ENCODE measurements at places on chromosomes 1 and 21.

GRCh38 chr21:45917241-45917640, 64.3 kb upstream of the COL6A1 start:
- no peak for DNase-seq

DNA sequence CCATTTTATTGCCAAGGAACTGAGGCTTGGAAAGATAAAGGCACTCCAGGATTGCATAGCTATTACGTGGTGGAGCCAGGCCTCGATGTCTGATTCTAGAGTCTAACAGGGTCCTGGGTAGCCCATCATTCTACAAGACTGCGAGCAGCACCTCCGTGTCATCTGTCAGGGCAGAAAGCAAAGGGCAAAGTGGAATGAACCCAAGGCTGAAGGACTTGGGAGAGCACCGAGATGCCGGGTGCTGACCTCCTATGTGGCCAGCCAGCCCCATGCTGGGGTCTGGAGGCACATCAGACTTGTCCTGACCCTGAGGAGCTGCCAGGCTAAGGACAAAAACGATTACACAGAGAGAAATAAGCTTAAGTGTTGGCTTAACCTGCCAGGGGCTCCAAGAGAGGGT, 62.3 kb downstream of the MRPL37 start:
- DNase-seq: no peak

DNA sequence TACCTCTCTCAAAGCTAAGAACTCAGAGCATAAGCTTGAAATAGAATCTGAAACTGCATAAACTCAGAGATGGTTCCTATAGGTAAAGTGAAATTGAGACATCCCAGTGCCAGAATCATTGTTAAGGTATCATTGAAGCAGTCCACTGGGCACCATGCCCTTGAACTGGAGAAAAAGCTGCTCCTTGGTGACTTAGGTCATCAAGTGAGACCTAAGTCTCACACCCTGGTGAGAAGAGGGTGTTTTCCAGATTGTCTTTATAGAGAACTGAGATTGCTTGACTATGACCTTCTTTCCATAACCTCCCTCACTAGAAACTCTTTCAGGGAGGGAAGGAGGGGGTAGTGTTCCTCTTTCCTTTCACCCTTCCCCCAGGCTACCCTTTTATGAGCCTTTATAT, 9.4 kb upstream of the ATP6V1G3 start:
- DNase-seq: no peak

DNA sequence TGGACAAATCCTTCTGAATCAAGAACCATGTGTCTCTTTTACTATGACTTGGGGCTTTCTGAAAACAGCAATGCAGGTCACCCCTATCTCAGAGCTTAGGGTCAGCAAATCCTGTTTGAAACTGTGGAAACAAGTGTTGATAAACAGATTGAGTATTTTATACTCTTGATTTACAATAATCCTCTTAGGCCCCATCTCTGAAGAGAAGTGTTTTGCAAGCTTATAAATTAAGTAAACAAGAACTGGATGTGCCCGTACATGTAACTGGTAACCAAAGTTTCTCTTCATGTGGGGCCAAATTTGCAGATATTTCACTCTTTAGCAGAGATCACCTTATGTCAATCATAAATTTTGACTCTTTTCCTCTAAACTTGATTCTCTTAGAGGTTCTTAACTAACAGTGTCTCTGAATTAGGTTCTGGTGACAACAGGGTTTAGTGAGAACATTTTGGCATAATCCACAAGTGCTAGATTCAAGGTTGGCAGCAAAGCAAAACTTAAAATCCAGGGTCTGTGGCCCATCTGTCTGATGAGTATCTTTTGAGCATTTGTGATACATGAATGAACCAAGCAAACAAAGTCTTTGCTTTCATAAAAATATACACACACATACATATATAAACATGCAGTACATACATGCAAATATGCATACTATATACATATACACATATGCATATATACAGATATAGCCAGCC, 183.0 kb upstream of the HOOK1 start:
- no peak for DNase-seq

- DNase-seq: no peak
Observed at GRCh38 chr1:76256289-76257223, 182.0 kb downstream of the ST6GALNAC3 start.

GRCh38 chr1:154935749-154936554, 567 bp downstream of the PMVK start:
- DNase-seq: no peak

- DNase-seq: no peak
Observed at GRCh38 chr1:176225911-176226310, 18.8 kb upstream of the COP1 start.

- DNase-seq: no peak
Observed at GRCh38 chr1:41417746-41418145, 56.5 kb downstream of the FOXO6 start.

GRCh38 chr1:232283864-232284263, 346.1 kb downstream of the SIPA1L2 start:
- DNase-seq: no peak

DNA sequence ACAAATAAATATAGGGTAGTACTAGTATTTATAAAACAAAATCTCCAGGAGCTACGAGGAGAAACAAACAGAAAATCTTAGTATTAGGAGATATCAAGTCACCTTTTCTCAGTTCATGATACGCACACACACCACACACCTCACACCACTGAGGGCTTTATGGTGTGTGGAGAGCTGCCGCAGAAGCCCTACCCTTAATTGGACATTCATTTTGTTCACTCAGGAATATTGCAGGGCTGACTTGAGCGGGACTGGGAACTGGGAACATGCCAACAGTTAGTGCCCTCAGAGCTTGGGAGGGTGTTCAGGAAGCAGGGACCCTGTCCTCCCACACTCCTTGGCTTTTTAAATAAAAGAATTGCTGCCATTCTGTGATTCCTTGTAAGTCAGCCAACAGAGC, 386.8 kb downstream of the RYR2 start:
- DNase-seq: no peak

GRCh38 chr1:157363660-157364140, 188.6 kb downstream of the FCRL5 start:
- DNase-seq: peak; percentile 16

DNA sequence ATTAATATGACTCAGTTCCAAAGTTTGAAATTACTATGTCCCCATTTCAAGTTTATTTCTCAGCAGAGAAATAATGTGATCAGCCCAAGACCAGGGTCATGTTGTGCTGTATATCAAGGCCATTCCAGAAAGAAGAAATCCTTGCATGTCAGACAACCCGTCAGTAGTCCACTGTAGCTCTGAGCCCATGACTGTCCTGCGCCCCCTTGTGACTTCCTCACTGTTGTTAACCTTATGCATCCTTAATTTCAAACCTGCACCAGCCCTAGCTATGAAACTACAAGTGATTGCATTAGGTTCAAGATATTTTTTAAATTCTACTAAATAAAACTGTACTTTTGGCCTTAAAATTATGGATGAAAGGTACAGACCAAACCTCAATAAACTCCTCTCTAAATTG, 133.0 kb downstream of the LRRC7 start:
- DNase-seq: no peak

DNA sequence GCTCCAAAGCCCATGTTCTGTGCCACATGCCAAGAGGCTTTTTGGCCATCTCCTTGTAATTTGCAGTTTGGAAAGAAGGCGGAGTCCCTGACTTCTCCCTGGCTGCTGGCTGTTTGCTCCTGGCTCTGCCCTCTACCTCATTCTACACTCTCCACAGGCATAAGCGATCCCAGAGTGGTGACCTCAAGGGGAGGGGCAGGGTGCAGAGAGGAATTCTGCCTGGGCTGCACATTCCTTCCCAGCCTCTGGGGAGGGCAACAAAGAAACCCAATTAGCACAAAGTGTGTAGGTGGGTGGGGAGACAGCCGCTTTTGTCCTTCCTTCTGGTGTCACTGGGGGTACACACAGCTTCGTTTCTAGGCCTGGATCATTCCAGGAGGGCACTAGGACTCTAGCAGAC, 95.3 kb downstream of the HIVEP3 start:
- peak; percentile 76 for DNase-seq

GRCh38 chr1:211761400-211761799, 69.2 kb downstream of the LPGAT1 start:
- no peak for DNase-seq

GRCh38 chr1:61337441-61337951, 255.1 kb downstream of the NFIA start:
- peak; percentile 57 for DNase-seq

- no peak for DNase-seq
Observed at GRCh38 chr1:23801876-23802275, 1.3 kb upstream of the GALE start.

DNA sequence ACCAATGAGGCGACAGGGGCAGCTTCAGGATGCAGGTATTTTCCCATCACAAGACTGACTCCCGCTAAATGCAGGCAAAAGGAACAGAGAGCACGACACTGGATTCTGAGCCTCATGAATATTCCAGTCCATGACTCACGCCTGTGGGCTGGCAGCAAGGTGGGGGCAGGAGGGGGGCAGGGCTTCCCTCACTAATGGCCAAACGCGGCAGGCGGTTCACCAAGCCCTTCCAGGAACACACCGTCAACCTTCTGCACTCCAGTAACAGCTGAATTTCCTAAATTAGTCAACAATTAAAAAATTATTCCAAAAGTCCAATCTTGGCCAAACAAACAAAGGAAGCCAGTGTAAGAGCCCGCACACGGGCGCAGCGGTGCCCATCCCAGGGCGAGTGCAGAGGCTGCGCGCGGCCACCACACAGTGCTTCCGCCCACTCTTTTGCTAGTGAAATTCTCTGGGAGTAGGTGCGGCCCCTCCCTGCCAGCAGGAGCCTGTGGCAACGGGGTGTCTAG, 12.5 kb upstream of the GPR153 start:
- no peak for DNase-seq

- DNase-seq: no peak
Observed at GRCh38 chr1:205907794-205908193, 35.5 kb downstream of the SLC26A9 start.

DNA sequence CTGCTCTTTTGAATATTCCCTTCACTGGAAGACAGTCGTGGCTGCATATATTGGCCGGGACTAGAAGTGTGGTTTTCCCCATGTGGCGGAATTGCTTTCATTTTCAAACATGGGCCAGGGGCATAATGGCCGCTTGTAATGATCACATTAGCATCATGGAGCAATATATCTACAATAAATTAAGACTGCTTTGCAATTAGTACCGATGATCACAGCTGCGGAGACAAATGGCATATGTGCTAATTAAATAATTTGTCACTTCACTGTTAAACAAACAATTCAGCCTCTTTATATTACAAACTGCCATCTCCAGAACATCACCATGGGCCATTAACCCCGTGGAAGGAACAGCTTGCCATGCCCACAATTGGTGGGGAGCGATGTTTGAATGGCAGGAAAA, 68.2 kb upstream of the OLIG2 start:
- DNase-seq: no peak

GRCh38 chr1:110525249-110525595, 6.2 kb upstream of the KCNA10 start:
- DNase-seq: no peak

- DNase-seq: no peak
Observed at GRCh38 chr1:18233176-18233864, 125.7 kb downstream of the IGSF21 start.

- no peak for DNase-seq
Observed at GRCh38 chr1:96472471-96472870, 249.1 kb upstream of the PTBP2 start.
